ENCODE measurements at places on chromosomes 4 and X. TPM values are rescaled to one million over a fixed set of nuclear protein-coding genes. Genes with fewer than 3 reads are reported as not detected.

AVPR2 gene
- not detected for total RNA-seq

EGFL6 gene
- total RNA-seq = 0.06 TPM

SERPINA7 gene
- not detected for total RNA-seq

VSIG1 gene
- 0.26 TPM for total RNA-seq

HPSE gene
- 1.5 TPM for total RNA-seq

BEND4 gene
- 0.01 TPM for total RNA-seq

IL1RAPL2 gene
- total RNA-seq = not detected

NLGN4X gene
- 0.02 TPM for total RNA-seq

PLP1 gene
- not detected for total RNA-seq

HELT gene
- total RNA-seq = not detected

NDP gene
- total RNA-seq = not detected

Measured in A549 treated with GW870086 at 1 μM for 4 hours (cell line).